ENCODE measurements at places on chromosomes 3 and 15. TPM values are rescaled to one million over a fixed set of nuclear protein-coding genes. Genes with fewer than 3 reads are reported as not detected.

- peak; percentile 28 for DNase-seq
Observed at GRCh38 chr3:123723070-123723469, 138.2 kb upstream of the HACD2 start.

The PLSCR5 gene
- not detected for total RNA-seq

The MAGEL2 gene
- 0.70 TPM for total RNA-seq

DNA sequence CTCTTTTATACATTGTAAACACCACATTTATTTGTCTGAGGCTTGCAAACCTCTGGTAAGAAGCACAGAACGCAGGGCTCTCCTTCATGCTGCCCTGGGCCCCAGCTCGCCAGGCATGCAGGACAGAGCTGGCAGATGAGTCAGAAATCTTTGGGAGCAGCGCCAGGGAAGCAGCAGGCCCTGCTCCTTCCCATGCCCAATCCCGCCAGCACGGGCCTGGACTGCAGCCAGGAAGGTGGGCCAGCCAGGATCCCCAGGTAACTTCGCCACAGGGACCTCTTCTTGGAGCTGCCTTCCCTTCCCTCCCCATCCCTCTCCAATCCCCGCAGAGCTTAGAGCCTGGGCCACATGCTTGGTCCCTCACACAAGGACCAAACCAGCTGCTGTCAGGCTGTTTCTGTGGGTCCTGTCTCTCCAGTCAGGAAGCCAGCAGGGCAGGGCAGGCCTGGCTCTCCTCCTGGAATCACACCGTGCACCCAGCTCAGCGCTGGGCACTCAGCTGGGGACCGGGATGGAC is 8.8 kb downstream of the STOML1 start:
- peak; percentile 83 for DNase-seq

The CNTN3 gene
- total RNA-seq = 24.5 TPM

- no peak for DNase-seq
Observed at GRCh38 chr3:179528772-179529171, 34.0 kb upstream of the ACTL6A start.

Data from ureter (tissue), 1 donor.